Heart left ventricle (tissue), 16 donors: ENCODE measurements at places on chromosomes 4 and X. TPM values are rescaled to one million over a fixed set of nuclear protein-coding genes. Genes with fewer than 3 reads are reported as not detected.
A peak's percentile ranks its signal among the peaks of the same experiment; 100 is the strongest.

Gene TRMT10A
- total RNA-seq, result 2.6 TPM

Gene SEC31A
- 84.4 TPM for total RNA-seq

Gene GLRA2
- not detected for total RNA-seq

Gene DSPP
- total RNA-seq, result not detected

Gene HAND2
- 89.3 TPM for total RNA-seq

Gene PRDM8
- total RNA-seq, result 1.7 TPM

Gene UBE2D3
- total RNA-seq, result 241 TPM

Gene TLR10
- not detected for total RNA-seq

Gene ANXA3
- 19.9 TPM for total RNA-seq

GRCh38 chrX:45479835-45480422, 279.3 kb upstream of the DIPK2B start:
- DNase-seq, result no peak

DNA sequence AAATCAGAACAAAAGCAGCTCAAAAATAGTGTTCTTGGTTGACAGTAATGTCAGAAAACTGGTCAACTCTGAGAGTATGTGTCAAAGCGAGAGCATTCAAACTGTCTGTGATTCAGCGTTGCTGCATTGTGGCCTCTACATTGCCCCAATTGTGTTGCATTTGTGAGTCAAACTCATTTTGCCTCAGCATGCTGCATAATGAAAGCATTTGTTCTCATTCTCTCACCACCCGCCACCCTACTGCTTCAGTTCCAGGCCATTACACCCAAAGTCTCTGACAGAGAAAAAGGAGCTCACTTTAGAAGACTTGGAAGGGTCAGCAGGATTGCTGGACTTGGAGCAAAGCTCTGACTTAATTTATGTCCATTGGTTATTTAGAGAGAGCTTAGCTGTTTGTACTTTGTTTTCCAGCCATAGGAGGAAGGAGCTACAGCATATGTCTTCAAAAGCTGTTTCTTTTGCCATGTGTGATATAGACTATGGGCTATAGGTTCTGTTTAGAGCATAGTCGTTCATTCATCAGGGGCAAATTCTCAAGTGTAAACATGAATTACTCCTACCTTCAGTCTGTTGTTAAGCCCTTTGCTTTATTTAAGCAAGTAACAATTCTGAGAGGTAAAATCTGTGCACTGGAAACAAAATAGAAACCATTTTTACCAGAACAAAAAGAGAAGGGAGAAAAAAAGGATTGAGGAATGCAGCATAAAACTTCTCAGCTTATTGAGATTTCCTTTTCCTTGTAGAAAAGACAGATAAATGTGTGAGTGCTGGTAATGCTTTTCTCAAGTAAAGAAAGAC, 153.4 kb upstream of the ANK2 start:
- DNase-seq, result no peak

DNA sequence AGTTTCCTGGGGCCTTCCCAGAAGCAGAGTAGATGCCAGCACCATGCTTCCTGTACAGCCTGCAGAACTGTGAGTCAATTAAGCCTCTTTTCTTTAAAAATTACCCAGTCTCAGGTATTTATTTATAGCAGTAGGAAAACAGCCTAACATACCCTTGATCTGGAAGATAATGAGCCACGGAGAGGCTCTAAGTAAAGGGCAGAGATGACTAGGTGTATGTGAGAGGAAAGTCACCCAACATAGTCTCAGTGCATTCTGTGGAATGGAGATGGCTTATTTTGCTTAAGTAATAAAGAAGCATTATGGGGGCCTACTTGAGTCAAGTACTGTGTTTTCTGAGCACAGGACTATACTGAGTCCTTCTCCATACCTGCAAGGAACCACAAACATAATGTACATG, 199.5 kb downstream of the CPEB2 start:
- DNase-seq, result no peak

DNA sequence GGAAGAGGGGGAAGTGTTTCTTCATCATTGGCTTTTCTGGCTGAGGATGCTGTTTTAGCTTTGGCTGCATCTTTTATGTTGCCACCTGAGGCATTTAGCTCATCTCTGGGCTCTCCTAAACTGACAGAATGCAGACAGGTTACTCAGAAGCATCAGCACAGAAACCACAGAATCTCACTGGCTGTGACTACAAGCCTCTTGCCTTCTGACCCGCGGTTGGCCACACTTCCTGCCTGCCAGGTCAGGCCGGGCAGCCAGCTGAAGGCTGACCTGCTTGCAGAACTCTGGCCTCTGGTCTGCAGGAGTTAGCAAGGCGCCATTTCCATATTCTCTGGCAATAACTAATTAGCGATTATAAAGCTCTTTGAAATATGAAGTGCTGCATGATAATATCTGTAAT, 366.5 kb downstream of the MID1IP1 start:
- no peak for DNase-seq

GRCh38 chr4:38860788-38861424, 4.3 kb upstream of the TLR6 start:
- DNase-seq, result no peak

DNA sequence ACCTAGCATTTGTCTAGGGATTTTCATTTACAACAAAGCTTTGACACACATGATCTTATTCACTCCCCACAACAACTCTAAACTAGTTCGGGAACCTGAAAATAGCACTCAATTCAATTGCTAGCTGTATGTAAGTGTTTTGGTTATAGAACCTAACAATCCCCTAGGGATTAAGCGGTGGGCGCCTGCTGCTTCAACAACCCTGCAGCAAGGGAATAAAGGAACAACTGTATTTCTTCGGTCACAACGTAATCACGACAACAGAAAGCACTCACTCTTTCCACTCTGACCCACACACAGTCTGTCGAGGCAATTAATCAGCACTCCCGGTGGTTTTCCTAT, 674 bp upstream of the DIAPH2 start:
- no peak for DNase-seq

DNA sequence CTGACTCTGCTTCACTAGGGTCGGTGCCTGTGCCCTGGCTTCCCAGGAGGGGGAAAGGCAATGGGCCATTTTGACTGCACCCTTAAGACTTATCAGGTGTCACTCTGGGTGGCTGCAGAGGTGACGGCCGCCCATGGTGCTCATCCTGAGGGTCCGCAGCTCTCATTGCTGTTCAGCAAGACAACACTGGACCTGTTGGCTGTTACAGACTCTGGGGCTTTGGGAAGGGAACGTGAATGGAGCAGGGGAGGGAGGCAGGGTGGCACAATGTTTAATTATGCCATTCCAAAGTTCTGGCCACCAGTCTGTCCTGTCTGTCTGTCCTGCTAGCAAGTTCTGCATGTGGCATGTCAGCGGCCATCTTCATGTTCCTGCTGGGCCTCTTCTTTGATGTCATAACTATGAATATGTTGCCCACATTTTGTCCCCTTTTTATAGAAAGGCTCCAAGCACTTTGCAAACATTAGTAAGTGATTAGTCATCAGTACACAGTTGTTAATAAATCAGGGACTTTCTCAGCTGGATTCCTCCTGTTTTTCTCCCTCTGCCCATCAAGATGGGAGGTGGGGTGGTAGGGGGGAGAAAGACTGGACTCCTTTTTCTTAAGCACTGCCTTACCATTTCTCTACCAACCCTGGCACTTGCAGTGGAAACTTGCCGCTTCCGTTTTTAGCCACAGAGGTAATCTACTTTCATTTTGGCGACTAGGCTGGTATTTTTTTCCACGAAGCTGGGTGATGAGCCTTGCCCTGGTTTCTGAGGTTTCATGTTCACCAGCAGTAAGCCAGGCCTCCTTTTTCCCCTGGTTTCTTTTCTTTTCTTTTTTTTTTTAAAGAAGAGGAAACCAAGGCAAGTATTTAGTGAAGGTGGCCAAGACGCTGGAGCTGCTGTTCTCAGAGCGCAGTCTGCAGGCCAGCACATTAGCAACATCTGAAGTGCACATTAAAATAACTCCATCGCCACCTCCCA, 88.6 kb upstream of the TRIM2 start:
- DNase-seq, result no peak

- DNase-seq, result peak; percentile 48
These were observed 93.2 kb upstream of the MAPK10 start for GRCh38 chr4:86452924-86453531.

GRCh38 chr4:26701786-26702227, 117.9 kb downstream of the TBC1D19 start:
- DNase-seq, result no peak

GRCh38 chr4:111362941-111363361, 740.1 kb upstream of the PITX2 start:
- DNase-seq, result peak; percentile 27

DNA sequence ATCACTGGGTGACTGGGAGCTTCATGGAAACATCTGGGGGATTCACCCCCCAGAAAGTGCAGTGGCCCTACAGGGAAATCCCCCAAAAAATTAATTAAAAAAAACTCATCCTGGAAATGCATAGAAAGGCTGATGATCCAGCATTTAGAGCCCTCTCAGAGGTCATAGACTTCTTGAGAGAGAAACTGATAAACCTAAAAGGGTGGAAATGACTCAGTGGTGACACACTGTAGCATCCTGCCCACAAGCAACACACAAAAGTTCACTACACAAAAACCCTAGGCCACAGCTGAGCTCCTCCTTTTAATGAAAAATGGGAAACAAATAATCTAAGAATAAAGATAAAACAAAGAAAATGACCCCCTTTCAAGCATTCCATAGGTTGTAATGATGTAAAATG, 911.5 kb downstream of the GLUD2 start:
- no peak for DNase-seq

DNA sequence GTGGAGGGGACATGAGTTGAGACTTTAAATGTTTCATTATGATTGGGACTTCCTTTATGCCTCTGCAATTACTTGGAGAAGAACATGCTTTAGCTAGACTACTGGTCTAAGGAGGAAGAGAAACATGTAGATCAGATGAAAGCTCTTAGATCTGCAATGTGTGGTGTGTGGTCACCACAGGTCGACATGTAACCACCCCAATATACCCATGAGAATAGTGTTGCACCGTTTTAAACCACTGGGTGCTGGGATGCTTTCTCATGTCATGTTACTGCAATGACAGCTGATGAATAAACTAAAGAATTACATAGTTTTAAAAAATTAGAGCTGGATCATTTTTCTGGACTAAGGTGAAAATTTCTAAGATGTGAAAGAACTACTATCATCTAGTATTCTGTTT, 1039.7 kb downstream of the RAPGEF2 start:
- no peak for DNase-seq

GRCh38 chr4:69717778-69718177, 42.6 kb downstream of the SULT1B1 start:
- DNase-seq, result no peak

DNA sequence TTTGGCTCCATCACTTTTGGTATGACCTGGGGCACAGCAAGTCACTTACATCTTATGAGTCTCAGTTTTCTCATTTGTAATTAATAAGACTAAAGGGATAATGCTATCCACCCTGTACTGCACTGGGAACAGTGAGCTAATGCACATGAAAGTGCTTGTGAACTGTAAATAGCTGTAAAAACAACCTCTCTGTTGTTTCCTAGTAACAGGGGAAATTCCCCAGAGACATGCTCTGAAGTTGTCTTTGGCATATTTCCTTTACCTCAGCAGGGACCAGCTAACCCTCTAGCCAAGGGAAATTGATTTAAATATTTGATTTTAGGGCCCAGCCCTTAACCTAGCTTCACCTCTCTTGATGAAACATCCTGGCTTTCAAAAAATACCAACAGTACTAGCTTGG, 6.1 kb upstream of the CYSLTR1 start:
- no peak for DNase-seq

DNA sequence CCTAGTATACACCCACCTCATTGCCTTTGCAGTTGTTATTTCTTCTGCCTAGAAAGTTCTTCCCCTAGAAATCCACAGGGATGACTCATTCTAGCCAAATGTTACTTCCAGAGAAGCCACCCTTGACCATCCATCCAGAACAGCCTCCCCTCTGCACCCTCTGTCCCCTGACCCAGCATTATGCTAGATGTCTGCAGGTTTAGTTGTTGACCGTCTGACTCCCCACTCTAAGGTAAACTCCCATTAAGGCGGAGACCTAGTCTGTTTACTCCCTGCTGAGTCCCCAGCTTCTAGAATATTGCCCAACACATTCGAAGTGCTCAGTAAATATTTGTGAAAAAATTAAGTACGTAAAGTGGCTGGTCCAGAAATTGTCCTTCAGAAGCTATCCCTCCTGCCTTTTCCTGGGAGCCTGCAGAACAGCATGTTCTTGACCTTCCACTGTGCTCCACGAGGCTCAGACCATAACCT, 11.0 kb downstream of the SRD5A3 start:
- no peak for DNase-seq

DNA sequence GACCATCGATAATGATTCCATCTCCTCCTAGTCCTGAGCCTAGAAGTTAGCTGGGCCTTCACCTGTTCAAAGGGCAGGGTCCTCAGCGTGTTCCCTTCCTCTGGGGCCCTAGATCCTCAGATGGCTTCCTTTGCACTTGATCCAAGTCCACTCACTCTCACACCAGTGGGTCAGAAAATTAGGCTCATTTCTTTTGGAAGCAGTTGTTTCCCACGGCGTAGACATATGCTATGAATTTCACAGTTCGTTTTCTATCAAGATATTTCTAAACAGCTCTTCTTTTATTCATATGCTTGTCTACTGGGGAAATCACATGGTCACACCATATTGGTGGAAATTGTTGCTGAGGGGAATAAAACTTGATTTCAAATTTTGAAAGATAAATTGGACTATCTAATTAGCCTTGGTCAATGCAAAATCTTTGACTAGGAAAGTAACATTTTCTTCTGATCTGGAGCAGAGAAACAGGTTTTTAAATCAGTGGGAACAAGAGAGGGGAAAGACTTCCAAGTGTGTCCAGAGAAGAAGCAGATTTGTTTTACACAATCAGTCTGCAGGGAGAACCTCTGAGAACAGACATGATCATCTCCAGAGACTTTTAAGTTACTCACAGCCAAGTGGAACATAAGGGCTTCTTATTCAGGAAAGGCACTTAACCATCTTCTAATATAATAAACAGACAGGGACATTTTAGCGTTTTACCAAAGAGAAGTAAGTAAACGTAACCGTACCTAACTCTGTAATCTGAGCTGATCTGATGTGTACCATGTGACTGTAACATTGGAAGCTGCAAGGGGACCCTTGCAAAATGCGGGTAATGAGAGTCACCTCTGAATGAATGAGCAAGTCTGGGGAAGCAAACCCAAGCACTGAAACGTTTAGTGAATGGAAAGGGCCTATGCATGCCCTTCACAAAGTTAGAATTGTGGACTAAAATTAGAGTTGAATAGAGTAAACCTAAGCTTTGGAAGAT, 455.7 kb upstream of the FAT1 start:
- no peak for DNase-seq

GRCh38 chr4:3285558-3286334, 7.1 kb upstream of the RGS12 start:
- DNase-seq, result peak; percentile 66

GRCh38 chr4:156113138-156113765, 159.6 kb upstream of the CTSO start:
- no peak for DNase-seq
